Fibroblast of skin of right biceps (primary cell): ENCODE measurements at places on chromosomes 11 and 22.

DNA sequence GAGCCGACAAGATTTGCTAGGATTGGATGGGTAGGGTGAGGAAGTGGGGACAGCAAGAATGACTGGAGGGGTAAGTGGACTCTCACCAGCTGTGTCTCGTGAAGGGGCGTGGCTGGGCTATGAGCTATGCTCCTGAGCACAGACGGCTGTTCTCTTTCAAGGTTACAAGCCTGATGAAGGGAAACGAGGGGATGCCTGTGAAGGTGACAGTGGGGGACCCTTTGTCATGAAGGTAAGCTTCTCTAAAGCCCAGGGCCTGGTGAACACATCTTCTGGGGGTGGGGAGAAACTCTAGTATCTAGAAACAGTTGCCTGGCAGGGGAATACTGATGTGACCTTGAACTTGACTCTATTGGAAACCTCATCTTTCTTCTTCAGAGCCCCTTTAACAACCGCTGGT lies 19.9 kb downstream of the F2 start:
- no peak for DNase-seq

DNA sequence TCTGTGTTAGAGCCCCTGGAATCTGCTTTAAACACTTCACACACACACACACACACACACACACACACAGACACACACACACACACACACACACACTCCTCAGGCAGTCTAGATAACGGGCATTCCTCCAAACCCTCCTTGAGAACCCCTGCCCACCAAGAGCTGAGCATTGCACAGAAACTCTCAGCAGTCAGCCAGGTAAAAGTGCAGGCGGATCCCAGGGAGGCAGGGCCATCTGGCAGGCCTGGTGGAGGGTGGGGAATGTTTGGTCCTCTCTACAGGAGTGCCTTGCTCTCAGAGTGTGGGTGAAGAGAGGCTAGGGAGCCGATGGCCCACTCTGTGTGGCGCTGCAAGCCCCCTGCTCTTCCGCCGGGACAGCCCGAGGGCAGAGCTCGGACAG lies 190.2 kb downstream of the BUD13 start:
- no peak for DNase-seq

GRCh38 chr11:105046898-105047579 lies 1.9 kb upstream of the CARD16 start:
- DNase-seq, result peak; percentile 98

DNA sequence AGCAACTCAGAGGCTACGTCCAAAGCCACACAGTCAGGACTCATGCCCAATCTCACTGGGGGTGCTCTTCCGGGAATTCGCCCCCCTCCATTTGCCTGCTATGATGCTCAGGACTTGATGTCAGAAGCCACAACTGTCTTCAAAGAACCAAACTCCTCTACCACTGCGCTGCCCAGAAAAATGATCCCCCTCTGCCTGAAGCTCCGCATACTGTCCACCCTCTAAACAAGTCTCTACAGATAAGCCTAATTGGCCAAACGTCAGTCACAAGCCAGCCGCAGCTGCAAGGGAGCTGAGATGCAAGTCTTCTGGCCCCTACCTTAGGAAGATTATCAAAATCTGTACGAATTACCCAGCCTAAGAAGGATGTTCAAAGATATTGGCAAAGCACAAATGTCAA lies 294.6 kb downstream of the BUD13 start:
- DNase-seq, result no peak
